ENCODE measurements at places on chromosomes 1 and 21. TPM values are rescaled to one million over a fixed set of nuclear protein-coding genes. Genes with fewer than 3 reads are reported as not detected.

The ITPKB gene
- total RNA-seq: 199 TPM

The TEKT2 gene
- total RNA-seq: not detected

The CAMSAP2 gene
- 5.5 TPM for total RNA-seq

The RNU1-3 gene
- 3,337 TPM for total RNA-seq

The OR10K1 gene
- not detected for total RNA-seq

The MIXL1 gene
- total RNA-seq: not detected

The HAX1 gene
- 71.9 TPM for total RNA-seq

The SLC30A1 gene
- total RNA-seq: 5.8 TPM

The FTCD gene
- 5.7 TPM for total RNA-seq

The NES gene
- not detected for total RNA-seq

All from naive thymus-derived CD4-positive, alpha-beta T cell (primary cell).